NB4 (cell line): ENCODE measurements at places on chromosomes 12 and 14.

GRCh38 chr14:105840266-105841021 is 314.1 kb downstream of the TMEM121 start:
- no peak for DNase-seq

DNA sequence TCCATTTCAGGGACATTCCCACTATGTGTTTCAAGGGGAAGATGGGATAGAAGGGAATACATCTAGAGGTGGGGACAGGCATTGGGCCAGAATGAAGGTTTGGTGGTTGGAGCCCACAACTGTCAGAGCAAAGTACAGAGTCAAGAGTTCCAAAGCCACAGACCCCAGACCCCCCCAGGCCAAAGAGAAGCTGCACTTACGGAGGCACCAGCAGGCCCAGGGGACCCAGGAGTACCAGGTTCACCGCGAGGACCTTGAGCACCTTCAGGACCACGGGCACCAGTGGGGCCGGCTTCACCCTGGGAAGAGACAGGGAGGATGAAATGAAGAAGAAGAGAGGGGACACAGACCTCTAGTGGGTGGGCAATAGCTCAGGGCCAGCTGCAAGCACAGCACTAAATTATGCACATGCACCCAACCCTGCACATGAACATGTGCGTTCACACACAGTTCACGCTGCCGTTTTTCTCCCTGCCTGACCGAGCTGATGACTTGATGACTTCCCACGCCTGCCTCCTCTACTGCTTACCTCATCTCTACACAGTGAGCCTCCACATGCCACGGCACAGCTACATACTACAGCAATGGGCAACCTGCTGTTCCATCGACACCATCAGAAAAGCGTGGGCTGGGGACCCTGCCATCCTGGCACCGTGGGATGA is 16.7 kb downstream of the COL2A1 start:
- no peak for DNase-seq

DNA sequence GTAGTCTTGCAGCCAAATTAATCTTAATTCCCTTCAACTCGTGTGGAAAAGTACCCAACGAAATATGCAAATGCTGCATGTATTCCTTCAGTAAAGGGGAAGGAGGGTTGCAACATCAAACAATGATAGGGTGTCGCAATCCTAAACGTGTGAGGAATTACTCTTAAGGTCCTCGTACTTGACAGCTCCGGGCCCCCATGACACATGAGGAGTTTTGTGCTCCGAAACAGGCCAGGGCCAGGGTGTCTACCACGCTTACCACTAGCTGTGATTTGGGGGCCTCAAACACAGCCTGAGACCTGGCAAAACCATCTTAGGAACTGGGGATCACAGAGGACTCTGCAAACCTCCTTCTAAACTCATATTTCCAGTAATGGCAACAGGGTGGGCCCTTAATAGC is 20.4 kb downstream of the FOS start:
- DNase-seq: peak; percentile 97

DNA sequence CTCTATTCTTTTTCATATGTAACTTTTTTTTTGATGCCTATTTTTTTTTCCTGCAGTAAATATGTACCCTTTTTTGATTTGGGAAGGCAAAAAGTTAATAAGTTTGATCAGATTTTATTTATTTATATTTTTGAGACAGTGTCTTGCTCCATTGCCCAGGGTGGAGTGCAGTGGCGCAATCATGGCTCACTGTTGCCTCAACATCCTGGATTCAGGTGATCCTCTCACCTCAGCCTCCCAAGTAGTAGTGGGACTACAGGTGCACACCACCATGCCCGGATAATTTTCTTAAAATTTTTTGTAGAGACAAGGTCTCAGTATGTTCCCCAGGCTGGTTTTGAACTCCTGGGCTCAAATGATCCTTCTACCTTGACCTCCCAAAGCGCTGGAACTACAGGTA is 79.1 kb downstream of the HEATR5A start:
- no peak for DNase-seq

DNA sequence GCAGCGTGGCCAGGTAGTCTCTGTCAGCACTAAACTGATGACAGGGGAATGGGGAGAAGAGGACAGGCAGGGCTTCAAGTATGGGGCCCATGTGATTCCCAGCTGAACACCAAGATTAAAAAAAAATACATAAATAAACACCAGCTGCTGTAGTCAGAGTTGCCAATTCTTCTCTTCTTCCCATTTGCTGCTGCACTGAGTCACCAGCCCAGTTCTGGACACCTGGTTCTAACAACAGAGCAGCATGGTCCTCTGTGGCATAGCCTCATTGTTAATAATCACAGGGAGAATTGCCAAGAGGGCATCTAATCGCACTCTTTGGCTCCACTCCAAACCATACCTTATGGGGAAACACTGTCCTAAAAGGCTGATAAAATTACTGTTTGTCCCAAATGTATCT is 15.1 kb downstream of the PPM1H start:
- no peak for DNase-seq

- no peak for DNase-seq
Measured at GRCh38 chr14:38290601-38291188, 34.8 kb upstream of the CLEC14A start.

DNA sequence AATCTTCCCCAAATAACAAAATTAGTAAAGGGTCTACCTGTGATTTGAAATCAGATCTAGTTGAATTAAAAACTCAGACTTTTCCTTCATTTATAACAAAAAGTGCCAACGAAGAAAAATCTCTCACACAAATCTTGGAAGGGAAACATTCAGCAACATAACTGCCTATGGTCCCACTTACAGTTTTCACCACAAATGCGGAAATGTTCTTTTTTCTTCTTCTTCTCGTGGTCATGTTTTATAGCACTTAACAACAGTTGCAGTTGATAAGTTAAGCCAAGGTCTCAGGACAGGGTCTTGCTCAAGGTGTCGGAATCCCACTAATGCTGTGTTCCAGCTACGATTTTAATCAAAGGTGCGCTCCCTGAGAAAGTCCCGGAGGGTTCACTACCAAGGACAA is 10.1 kb downstream of the RNASE6 start:
- DNase-seq: peak; percentile 31

GRCh38 chr12:19963972-19964371 is 404.4 kb upstream of the PDE3A start:
- DNase-seq: no peak

DNA sequence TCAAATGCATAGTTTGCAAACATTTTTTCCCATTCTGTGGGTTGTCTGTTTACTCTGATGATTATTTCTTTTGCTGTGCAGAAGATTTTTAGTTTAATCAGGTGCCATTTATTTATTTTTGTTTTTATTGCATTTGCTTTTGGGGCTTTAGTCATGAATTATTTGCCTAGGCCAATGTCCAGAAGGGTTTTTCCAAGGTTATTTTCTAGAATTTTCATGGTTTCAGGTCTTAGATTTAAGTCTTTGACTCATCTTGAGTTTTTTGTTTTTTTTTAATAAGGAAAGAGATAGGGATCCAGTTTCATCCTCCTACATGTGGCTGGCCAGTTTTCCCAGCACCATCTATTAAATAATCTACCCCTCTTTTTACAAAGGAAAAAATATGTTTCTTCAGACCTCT is 57.2 kb upstream of the TMEM260 start:
- DNase-seq: no peak

GRCh38 chr14:52391881-52392615 is 77.9 kb downstream of the PTGER2 start:
- no peak for DNase-seq

DNA sequence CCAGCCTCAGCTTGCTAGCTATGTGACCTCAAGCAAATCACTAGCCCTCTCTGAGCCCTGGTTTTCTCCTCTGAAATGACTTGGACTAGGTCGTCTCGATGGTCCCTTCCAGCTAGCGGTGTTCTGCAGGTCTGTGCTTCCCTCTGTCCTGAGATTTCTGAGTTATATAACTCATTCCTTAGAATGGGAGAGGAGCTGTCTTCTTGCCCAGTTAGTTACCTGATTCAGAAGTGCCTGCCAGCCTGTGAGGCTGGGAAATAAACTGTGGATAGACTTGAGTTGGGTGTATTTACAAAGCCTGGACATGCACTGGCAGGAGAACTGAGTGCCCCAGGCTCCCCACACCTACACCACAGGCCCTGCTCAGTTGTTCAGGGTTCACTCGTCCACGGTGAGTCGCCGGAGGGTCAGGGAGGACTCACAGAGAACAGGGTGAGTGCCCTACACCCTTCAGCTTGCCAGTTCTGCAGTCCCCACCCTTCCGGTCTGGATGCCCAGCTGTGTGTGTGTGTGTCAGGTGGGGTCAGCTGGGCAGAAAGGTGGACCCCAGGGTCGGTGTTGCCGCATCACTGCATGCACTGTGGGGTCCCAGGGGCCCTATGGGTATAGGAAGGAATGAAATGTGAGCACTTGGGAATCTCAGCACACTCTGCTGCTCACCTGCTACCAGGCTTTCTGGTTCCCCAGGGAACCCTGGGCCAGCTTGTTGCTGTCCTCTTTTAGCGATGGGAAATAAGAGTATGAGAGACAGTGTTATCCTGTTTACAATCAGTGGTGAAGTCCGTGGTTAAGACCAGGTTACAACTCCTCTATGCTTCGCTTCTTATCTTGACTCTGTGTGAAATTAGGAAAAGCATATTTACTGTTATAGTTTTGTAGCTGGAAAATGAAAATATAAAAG is 348.2 kb downstream of the DPF3 start:
- DNase-seq: no peak

GRCh38 chr12:102497743-102498142 is 17.4 kb upstream of the IGF1 start:
- DNase-seq: no peak

DNA sequence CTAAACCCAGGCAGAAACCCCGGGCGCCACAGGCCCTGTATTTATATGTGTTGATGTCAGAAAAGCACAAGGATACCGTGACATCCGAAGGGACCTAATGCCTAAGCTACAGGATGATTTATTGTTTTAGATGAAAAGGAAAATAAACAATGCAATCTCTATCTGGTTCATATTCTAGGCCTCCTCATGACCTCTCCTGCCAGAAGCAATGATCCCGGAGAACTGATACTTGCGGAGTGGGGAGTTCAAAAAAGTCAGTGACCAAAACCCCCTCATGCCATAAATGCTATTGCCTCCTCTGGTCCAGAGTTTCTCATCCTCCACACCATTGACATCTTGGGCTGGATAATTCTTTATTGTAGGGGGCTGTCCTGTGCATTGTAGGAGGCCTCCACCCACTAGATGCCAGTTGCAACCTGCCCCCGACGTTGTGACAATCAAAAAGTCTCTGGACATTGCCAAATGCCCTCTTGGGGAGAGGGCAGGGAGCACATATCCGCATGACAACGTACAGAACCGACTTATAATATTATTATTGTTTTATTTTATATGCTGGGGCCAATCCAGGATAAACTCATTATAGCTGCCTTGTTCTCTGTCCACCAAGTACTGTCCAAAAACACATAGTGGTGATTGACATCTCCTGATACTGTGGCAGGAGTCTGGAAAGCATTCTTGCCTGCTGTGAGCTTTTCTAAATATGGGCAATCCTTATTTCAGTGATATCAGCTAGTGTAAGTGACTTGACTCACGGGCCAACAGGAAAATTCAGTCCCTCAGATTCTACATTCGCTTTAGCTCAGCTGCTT is 1.1 kb upstream of the CSRP2 start:
- no peak for DNase-seq

DNA sequence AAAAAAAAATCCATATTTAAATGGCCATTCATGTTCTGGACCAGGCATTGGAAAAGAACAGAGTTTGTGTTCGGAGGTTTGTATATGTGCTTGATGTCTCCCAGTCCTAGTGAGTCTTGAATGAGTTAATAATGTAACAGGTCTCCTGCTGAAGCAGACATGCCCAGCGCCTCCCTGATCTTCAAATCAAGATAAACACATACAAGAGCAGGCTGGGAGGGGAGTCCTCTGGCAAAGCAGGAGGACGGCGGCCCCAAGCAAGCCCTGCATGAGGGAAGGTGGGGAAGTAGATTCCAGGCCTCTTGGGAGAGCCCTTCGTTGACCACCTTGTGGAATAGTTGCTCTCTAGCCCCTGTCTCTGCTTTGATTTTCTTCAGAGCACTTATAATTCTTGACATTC is 156.3 kb downstream of the ZFP36L1 start:
- no peak for DNase-seq

DNA sequence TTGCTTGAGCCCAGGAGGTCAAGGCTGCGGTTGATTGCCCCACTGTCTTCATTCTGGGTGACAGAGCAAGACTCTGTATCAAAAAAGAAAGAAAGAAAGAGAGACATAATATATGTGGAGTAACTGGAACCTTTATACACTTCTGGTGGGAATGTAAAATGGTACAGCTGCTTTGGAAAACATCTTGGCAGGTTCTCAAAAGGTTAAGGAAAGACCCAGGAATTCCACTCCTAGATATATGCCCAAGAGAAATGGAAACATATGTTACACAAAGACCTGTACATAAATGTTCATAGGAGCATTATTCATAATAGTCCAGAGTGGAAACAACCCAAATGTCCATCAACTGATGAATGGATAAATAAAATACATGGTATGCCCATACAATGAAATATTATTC is 7.2 kb downstream of the RBMS2 start:
- no peak for DNase-seq

DNA sequence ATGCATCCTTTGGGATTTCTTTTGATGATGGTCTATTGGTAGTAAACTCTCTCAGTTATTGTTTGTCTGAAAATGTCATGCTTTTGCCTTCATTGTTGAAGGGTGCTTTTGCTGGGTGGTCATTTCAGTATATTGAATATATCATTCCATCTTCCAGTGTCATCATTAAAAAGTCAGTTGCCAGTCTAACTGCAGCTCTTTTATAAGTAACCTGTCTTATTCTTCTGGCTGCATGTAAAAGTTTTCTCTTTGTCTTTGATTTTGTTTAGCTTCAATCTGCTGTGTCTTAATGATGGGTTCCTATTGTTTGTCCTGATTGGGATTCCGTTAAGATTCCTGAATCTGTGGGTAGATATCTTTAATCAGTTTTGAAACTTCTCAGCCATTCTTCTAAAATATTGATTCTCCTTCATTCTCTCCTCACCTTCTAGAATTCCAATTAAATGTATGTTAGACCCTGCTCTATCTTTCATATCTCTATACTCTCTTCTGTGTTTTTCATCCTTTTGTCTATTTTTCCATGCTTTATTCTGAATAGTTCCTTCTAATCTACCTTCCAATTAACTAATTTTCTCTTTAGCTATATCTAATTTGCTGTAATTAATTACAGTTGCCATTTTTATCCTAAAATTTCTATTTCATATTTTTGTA is 6.4 kb downstream of the OAS1 start:
- no peak for DNase-seq

GRCh38 chr14:31566456-31566855 is 5.3 kb downstream of the NUBPL start:
- DNase-seq: no peak

GRCh38 chr14:89327771-89328212 is 89.2 kb downstream of the FOXN3 start:
- DNase-seq: no peak

GRCh38 chr12:23039834-23040233 is 414.9 kb downstream of the ETNK1 start:
- DNase-seq: no peak
